RWPE1 (cell line): ENCODE measurements at places on chromosomes 4 and X.

GRCh38 chr4:156329779-156330178, 376.1 kb upstream of the CTSO start:
- DNase-seq = no peak

- peak; percentile 52 for DNase-seq
Measured at GRCh38 chr4:158578476-158578875, 56.8 kb downstream of the RXFP1 start.

DNA sequence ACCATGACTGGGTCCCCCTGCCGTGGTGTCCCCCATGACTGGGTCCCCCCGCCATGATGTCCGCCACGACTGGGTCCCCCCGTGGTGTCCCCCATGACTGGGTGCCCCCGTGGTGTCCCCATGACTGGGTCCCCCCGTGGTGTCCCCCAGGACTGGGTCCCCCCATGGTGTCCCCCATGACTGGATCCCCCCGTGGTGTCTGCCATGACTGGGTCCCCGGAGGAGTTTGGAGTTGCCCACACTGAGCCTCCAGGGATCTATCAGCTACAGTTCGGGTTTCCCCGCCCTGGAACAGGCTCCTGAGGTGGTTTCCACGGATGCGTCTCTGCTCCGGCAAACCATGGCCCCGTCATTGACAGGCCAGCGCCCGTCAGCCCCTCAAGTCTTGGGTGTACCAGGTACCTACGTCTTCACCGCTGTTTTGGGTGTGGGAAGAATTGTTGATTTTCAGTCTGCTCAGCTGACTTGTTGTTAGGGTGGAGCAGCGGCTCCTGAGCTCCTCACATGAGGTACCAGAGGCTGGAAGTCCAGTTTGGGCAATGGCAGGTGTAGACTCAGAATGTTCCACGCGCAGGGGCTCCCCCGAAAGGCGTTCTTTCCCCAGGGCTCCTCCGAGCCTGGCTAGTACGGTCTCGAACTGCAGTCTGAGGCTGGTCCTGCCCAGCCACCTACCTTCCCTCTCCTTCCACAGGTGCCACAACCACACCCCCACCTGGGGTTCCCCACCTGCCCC, 8.3 kb upstream of the PDE6B start:
- DNase-seq = no peak

DNA sequence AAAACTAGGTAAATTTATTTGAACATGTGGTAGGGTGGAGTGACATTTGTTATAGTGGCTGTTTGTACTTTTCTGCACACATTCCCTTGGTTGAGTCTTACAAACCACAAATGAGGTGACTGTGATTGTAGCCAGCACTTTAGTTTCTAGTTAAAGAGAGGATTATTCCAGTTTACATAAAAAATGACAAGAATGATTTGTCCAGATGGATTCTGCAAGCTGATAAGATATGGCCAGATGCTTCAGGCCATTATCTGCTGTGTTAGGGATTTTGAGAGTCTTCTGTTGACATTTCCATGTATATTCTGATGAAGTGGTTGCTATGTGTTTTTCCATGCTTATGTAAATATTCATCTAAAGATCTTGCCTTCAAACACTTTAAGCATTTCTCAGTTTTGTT, 31.0 kb upstream of the PDE5A start:
- DNase-seq = no peak

- peak; percentile 42 for DNase-seq
Measured at GRCh38 chr4:22607382-22607781, 85.4 kb upstream of the GBA3 start.

GRCh38 chrX:41449615-41450014, 2.5 kb downstream of the NYX start:
- no peak for DNase-seq
